ENCODE measurements at places on chromosomes 5 and 9.

DNA sequence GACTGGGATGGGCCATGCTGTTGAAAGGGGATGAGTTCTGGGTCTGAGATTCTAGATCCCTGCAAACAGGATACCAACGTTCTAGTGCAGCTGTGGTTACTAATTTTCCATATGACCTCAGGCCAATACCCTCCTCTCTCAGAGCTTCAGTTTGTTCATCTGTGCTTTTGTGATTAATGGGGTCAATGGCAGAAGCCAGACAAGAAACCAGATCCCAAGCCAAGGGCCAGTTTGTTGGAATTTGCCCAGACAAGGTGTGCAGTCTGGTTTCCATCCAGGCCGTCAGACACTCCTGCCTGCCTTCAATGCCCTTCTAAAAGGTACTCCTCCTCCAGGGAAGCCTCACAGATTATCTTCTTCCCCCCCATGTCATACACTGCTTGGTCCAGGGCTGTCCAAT, 11.4 kb downstream of the MYORG start:
- no peak for DNase-seq

GRCh38 chr9:136237486-136238341, 7.9 kb downstream of the QSOX2 start:
- no peak for DNase-seq

- DNase-seq, result no peak
Measured at GRCh38 chr9:132804576-132805295, 73.3 kb downstream of the AK8 start.

- DNase-seq, result no peak
Measured at GRCh38 chr5:84859056-84859455, 474.4 kb upstream of the EDIL3 start.

DNA sequence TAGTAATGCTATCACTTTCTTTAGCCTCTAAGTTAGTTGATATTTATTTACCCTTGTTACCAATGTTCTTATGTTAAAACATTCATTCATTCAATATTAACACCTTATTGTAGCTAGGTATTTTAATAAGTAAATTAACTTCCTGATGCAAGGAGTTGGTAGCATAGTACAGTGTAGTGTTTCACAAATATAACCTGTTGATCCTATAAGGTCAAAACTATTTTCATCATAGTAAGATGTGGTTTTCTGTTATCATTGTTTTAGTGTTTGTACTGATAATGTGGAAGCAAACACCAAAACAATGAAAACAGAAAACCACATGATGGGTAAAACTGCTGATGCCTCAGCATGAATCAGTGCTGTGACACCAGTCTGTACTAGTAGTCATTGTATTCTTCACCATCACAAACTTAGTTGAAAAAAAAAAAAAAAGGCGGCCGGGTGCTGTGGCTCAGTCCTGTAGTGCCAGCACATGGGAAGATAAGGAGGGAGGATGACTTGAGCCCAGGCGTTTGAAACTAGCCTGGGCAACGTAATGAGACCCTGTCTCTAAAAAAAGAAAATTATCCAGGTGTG, 36.5 kb downstream of the ZCCHC7 start:
- no peak for DNase-seq

- no peak for DNase-seq
Measured at GRCh38 chr5:8907168-8907868, 638.6 kb downstream of the SEMA5A start.

DNA sequence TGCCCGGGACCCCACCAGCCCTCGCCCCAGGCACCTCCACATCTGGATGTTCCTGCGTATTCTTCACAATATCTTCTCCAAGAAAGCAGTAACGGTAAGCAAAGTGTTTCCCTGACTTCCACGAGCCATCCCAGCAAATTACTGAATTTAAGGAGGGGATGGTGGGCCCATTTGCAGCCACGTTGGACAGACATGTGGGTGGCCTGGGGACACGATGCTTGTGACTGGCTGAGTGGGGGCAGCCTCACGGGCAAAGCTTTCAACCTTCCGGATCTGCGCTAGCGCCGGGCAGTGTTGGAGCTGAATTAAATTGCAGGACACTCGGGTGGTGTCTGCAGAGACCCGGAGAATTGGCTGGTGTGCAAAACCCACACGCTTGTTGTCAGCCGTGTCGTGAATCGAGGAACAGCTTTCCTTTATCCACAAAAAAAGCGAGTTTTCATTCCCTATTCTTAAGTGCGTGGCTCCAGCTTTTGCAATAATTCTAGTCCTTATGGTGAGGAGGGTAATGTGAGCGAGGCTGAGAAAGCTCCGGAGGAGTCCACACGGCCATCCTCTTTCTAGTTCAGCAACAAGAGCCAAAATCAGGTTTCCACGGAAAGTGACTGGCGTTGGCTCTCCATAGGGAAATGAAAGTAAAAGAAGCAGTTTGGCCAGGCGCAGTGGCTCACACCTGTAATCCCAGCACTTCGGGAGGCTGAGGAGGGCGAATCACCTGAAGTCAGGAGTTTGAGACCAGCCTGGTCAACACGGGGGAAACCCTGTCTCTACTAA, 17.5 kb upstream of the CLPTM1L start:
- DNase-seq, result no peak

GRCh38 chr9:128555180-128555721, 2.9 kb downstream of the SPTAN1 start:
- DNase-seq, result no peak

DNA sequence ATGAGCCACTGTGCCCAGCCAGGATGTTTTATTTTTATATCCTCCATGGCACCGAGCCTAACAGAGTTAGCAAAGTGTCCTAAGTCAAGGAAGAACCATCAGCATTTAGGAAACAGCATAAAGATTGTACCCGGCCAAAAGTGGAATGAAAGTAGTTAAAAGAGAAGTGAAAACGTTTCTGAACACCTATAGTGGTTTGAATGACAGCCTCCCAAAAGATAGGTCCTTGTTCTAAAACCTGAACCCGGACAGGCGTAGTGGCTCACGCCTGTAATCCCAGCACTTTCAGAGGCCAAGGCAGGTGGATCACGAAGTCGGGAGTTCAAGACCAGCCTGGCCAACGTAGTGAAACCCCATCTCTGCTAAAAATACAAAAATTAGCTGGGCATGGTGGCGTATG, 37.4 kb downstream of the ZFAND5 start:
- no peak for DNase-seq

DNA sequence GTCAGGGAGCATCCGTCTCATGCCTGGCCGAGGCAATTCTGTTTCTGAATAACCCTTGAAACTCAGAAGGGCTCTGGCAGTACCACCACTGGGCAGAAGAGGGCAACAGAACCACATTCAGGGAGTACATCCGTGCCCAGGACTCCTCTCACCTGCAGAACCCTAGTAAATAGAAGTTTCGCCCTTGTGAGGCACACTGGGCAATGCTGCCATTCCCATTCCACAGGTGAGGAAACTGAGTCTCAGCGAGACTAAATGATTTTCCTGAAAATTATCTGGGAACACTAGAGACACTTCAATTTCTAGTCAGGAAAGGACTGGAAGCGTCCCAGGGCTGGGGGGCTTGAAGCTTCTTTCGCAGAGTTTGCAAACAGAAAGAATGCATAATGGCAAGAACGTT, 74.7 kb downstream of the FGF1 start:
- peak; percentile 53 for DNase-seq

- no peak for DNase-seq
Measured at GRCh38 chr5:6322163-6322713, 56.1 kb downstream of the MED10 start.

GRCh38 chr9:14827805-14828204, 82.4 kb downstream of the FREM1 start:
- DNase-seq, result no peak

DNA sequence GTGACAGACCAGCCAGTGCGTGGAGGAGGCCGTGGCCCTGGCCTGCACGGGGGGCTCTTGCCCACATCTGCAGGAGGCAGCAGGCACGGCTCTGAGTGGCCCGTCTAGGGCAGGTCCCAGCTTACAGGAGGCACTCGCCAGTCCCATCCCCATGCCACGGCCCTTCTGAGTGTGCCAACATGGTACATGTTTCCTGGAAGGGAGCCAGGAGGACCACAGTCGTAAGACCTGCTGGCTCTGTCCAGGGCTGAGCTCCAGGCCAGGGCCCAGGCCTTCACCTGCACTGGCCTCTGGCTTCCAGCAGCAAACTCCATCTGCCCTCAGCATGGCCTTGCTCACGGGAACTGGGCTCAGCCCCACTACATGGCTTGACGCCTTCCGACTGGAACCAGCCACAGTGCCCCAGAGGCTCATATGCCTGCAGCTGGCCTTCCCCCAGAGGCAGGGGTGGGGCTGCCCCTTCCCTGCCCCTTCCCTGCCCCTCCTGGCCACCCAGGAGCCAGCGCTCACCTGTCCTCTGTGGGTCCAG, 3.8 kb downstream of the NKD2 start:
- no peak for DNase-seq

DNA sequence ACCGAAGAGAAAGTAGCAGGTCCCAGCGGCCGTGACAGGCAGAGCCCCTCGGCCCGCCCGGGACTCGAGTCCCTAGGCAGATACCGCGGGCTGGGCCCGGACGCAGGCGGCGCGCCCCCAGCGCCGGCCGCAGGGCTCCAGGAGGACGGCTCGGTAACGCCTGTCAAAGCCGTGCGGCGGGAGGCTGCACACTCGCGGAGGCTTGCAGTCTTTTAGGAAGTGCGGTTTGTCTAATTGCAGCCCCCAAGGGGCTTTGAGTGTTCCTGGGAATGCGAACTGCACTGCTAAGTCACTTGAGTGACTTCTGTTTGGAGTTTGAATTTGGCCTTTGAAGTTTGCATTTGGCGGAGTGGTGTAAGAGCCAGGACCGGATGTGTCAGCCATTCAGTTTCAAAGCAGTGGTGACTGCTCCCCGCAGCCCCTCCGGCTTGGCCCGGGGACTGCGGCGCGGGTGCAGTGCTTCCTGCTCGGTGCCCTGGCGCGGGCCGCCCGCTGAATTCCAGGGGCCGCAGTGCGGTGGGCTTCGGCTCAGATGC, 1.3 kb downstream of the MAP3K1 start:
- peak; percentile 64 for DNase-seq

GRCh38 chr9:77939149-77939668, 92.4 kb downstream of the GNAQ start:
- no peak for DNase-seq

DNA sequence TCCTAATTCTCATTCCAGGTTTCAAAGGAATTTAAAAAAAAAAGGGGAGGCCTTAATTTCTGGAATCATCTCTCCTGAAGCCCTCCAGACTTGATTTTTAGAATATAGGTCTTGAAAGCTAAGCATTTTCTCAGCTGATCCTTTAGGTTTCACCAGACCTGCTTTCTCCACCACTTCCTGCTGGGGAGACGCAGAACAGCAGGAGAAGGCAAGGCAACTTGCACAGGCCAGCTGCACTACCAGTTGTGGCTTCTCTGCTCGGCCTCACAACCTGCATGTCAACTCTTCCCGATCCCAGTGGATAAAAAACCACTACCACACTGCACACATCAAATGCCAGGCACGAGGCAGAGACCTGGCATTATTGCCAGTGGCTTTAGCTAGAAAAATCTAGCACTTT, 119.8 kb downstream of the SIL1 start:
- no peak for DNase-seq

- no peak for DNase-seq
Measured at GRCh38 chr9:108197008-108197365, 658.8 kb downstream of the ACTL7B start.

- no peak for DNase-seq
Measured at GRCh38 chr5:162550236-162550635, 482.7 kb downstream of the GABRG2 start.

DNA sequence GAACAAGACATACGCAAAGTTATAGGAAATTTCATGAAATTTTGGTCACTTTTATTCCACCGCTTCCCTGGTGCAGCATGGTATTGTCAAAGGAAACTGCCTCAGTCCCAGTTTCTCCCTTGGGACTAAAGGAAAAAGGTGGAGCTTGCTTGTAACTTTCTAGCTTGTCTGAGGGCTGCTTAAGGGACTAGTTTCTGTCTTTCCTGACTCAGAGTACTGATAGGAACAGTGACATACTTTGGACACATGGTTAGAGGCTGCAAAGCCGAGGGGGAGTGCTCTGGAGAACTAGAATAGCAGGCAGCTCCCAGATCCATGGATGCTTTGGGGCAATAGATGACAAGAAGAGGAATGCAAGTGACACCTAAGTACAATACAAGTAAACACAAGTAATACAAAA, 136.7 kb downstream of the CDC42SE2 start:
- no peak for DNase-seq

DNA sequence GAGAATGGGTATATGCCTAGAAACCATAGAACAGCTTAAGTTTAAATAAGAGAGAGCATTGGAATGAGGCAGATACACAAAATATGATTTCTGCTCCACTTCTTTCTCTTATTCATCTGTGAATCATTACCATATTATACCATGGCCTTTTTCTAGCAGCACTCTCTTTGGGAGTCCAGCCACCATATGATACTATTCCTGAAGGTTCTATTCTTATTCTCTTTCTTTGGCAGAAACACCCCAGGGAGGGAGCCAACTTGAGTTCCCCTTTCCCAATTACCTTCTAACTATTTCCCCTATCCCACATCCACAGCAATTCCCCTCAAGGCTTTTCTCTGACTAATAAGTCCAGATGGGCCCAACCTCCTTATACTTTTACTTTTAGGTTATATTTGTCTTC, 55.9 kb downstream of the NDUFAF2 start:
- no peak for DNase-seq
